ENCODE measurements at places on chromosomes 1 and 21.
A peak's percentile ranks its signal among the peaks of the same experiment; 100 is the strongest.

GRCh38 chr1:200410566-200410878 is 686 bp upstream of the ZNF281 start:
- no peak for DNase-seq

DNA sequence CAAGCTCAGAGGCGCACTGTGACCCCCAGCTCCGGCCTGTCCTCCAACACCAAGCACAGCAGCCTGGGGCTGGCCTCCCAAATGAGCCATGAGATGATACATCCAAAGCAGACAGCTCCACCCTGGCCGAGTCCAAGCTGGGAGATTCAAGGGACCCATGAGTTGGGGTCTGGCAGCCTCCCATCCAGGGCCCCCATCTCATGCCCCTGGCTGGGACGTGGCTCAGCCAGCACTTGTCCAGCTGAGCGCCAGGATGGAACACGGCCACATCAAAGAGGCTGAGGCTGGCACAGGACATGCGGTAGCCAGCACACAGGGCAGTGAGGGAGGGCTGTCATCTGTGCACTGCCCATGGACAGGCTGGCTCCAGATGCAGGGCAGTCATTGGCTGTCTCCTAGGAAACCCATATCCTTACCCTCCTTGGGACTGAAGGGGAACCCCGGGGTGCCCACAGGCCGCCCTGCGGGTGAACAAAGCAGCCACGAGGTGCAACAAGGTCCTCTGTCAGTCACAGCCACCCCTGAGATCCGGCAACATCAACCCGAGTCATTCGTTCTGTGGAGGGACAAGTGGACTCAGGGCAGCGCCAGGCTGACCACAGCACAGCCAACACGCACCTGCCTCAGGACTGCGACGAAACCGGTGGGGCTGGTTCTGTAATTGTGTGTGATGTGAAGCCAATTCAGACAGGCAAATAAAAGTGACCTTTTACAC is 29.1 kb downstream of the SLC19A1 start:
- no peak for DNase-seq

DNA sequence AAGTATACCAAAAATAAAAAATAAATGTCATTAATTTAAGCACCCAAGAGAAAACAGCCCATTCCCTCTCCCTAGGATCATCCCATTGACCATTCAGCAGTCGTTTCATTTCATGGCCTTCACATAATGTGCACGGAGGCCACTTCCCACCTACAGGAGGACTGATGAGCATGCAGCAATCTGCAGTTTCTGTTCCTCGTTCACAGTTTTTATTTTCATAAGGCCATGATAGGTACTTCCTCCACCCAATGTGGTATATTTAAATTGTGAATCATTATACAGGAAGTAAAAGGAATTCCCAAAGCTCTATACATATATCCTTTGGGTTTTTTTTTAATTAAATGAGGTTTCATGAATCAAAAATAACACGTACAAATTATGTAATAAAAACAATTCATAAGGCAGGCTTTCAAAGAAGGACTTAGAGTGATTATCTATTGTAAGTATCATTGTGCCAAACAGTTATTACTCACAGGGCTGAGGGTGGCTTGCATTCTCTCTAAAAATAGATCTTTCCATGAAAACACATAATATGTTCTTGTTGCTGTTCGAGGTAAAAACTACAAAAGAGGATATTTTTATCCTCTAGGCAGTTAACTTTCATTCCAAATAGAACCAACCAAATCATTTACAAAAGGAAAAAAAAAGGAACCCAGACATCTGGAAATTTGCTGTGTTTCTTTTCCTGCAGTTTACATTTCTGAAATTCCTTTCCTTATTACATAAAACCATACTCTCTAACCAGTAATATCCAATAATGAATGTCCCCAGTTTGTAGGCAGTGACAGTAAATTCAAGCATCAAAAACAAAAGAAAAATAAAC is 27.5 kb upstream of the SLC44A3 start:
- peak; percentile 88 for DNase-seq

- no peak for DNase-seq
Observed at GRCh38 chr1:159980786-159981185, 26.7 kb upstream of the SLAMF9 start.

- no peak for DNase-seq
Observed at GRCh38 chr1:185920602-185921001, 186.4 kb downstream of the HMCN1 start.

DNA sequence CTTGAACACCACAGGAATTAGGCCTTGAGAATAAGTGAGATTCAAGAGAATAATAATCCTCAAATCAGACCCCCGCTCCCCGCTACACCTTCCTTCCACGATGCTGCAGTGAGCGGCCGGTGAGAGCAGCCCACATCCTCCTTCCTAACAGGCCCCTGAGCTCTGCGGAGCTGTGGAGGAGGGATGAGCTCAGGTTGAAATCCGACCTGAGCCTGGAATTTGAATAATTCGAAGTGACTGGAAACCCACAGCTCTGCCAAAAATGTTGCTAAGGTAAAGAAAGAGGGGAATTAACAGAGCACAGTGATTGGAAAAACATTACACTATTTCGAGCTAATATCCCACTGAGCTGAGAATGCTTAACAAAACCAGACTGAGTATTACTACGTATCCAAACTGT is 90.0 kb downstream of the URB2 start:
- no peak for DNase-seq

- no peak for DNase-seq
Observed at GRCh38 chr1:183936791-183937190, 100.7 kb downstream of the COLGALT2 start.

- DNase-seq, result no peak
Observed at GRCh38 chr1:5709976-5710375, 282.2 kb downstream of the NPHP4 start.

DNA sequence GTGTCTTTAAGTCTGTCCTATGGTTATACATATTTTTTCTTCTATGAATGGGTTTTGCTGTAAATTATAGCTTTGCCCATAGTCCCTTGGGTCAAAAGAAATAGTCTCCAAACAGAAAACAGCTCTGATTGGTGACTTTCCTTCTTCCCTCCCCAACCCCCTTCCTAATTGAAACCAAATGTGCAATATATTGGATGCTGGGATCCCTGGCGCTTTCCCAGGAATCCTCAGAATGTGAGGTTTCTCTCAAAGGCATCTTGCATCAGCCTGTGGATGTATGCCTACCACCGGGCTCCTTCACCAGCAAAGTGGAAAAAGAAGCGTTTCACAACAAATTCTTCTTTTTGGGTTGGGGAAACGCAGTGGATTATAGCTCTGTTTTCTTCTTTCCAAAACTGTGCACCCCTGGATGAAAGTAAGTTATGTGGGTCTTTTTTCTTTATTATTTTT is at the start of gene DDR2:
Gene DDR2, plus strand, starts transcription at position 248 of the 450 bp plus-strand sequence. CDS start 86,600 bp downstream, outside the sequence.
- DNase-seq, result no peak

DNA sequence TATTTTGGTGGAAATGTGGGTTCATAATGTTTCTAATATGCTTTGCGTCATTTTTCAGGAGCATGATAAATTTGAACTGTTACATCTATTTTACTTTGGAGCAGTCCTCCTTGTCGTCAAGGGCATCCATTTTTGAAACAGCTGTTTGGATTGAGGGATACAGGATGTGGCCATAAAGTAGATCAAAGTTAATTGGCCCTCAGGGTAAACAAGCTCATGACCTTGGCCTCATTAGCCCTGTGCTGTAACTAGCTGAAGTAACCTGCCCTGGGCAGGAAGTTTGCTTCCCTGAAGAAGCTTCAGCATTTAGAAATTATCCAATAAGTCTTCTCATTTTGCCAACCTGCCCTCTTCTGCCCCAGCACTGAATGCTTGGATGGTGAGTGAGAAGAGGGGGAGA is 24.8 kb upstream of the RGL1 start:
- DNase-seq, result no peak

DNA sequence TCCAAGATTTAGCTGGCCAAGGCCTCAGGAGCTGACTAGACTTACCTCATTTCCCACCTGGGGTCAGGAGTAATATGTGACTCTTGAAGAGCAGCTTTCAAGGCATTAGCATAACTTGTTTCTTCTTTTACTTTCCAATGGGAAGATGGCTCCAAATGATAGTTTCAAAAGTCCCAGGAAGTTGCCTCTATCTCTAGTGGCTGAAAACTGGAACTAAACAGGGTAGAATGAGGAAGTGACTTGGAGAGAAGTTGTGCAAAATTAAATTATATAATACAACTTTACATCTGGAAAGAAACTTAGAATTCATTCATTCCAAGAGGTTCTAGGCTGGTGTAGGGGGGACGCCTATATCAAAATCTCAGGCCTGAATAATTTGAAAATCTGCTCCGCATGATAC is 250.1 kb upstream of the FMN2 start:
- peak; percentile 60 for DNase-seq

GRCh38 chr1:188355082-188355481 is 1526.3 kb downstream of the PLA2G4A start:
- no peak for DNase-seq

DNA sequence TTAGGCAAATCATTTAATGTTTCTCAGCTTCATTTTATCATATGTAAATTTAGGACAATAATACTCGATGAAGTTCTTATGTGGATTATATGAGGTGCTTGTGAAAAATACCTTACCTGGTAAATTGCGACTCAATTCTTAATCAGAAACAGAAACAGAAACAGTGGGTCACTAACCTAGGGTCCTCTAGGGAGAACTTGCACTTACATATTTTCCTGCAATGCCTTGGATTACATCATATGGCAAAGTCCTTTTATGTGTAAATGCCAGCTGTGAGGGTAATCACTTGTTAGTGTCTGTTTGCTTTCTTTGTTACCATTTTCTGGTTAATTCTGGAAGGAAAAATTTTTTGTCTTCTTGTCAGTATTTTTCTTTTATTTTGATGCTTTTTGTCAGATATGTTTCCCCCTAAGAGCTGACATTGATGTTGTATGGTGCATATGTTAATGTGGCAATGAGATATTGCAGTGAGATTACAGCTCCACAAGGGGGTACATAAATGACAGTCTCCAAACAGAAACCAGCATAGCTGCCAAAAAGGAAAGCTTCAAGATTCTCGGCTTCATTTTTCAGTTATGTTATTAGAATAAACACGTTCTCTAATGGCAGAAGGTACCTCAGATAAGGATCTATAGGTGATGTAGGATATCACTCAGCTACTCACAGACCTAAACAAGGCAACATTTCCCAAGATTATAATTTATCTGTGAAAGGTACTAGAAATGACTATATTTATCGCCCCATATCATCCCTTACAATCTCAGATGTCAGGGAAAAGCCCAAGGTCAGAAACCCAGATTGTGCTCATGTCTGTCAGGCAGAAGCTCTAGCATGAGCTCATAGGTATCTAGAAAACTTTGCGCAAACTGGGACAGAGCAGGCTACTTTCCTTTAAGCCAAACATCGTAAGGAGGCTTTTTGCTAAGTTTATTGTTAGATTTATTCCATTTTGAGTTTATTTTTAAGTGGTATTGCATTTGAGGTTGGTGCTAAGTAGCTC is 119.9 kb downstream of the FASLG start:
- DNase-seq, result no peak

GRCh38 chr1:231670755-231671154 is 44.2 kb downstream of the DISC1 start:
- no peak for DNase-seq

GRCh38 chr1:78269591-78269990 is 221.2 kb upstream of the PTGFR start:
- no peak for DNase-seq

DNA sequence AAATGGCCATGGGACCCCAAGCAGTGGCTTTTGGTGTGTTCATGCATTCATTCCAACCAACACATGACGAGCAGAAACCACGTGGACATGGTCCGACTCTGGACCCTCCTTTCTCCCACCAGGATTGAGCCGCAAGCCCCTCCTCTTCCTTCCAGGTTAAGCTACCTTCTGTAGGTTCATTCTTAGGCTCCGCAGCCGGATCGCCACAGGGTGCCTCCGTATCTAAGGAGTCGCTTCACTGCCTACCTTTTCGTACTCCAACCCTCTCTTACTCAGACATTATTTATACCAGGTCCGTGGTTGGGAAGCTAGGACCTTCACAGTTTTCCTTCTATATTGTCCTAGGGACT is 63.6 kb downstream of the RHBG start:
- DNase-seq, result no peak

- DNase-seq, result no peak
Observed at GRCh38 chr1:221164029-221164428, 284.8 kb downstream of the HLX start.

GRCh38 chr1:151935154-151935553 is 25.8 kb upstream of the THEM4 start:
- DNase-seq, result no peak

DNA sequence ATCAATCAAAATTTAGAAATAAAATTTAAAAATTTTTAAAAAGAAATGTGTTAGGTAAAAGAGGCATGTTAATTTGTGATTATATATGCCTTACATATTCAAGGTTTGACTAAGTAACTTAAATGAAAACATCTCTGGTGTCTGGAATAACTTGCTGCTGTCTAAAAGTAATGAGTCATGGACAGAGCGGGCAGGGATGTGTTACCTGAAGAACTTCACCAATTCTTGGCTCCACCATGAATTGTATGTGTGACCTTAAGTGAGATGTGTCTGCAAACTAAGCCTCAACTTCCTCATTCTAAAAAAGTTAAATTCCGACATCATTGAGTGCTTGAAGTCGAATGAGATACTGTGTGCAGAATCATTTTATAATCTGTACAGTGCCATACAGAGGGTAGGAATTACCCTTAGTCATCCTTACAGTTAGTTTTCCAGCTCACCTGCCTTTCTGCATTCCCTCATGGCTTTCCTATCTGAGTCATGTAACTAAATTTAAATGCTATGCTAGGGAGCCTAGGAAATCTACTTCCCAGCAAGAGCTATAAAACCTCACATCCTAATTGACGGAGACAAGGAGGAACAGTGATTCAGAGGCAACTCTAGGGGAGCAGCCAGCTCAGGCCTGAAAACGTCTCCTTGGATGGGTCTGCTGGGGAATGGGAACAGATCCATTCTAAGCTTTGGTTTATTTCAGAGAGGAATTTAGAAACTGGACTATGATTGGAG is 100.7 kb upstream of the TSPAN2 start:
- no peak for DNase-seq

DNA sequence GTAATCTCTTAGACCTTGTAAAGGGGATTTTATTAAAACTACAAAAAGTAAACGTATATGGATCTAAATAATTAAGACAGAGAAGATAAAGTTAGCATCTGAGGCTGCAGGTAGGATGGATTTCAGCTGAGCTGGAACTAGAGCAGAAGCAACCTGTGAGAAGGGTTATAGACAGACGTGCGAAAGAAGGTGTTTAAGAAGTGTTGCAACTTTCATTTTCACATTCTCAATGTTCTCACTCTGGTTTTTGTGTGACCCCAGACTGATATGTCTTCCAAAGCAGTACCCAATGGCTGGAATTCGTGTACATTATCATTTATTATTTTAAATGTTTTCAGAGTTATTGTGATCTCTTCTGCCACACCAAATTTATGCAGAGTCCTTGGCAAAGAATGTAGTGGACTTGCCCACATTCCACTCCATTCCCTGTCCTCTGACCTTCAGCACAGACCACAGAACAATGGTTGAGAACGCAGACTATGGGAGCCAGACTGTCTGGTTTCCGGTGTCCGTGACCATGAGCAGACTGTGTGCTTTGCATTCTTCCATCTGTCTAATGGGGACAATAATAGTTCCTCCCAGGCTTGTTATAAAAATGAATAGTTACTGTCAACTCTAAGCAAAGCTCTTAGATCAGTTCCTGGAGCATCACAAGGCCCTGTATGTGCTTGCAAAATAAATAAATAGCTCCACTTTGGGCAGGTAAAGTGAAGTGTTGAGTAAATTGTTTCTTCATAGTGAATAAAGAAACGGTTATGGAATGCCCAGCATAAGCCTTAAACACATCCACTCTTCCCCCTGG is 140.6 kb upstream of the SAMSN1 start:
- peak; percentile 15 for DNase-seq

- no peak for DNase-seq
Observed at GRCh38 chr1:229102741-229103391, 168.0 kb upstream of the RAB4A start.
